Left cardiac atrium (tissue), 4 donors: ENCODE measurements at places on chromosomes 1 and 21.

- DNase-seq, result no peak
Measured at GRCh38 chr1:156488566-156489165, 11.9 kb downstream of the MEF2D start.

DNA sequence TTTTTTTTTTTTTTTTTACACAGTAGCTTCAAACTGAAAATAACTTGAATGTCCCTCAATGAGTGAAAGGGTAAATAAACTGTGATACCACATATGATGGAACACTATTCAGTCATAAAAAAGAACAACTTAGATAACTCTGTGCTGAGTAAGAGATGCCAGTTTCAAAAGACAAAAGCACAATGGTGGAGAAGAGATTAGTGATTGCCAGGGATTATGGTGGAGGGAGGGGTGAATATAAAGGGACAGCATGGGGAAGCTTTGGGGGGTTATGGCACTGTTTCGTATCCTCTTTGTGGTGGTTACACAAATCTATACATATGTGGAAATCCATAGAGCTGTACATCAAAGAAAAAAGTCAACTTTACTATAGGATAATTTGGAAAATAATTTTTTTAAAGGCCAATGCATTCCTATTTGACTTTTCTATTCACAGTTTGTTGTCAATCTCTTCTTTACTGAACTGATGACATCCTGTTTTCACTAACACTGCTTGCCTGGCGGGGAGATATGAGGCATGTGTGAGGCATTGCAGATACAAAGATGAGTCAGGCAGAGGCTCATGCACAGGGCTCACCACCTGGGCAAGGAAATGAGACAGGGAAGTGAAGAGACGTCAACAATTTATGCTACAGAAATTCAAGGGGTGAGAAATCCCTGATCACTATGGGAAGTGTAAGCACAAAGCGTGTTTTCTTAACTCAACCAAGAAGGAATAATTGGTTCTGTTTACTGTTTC lies 302.7 kb downstream of the DUSP10 start:
- DNase-seq, result no peak

GRCh38 chr21:36698385-36698980 lies 432 bp upstream of the SIM2 start:
- no peak for DNase-seq

- no peak for DNase-seq
Measured at GRCh38 chr1:153395776-153396175, 4.9 kb upstream of the S100A8 start.

DNA sequence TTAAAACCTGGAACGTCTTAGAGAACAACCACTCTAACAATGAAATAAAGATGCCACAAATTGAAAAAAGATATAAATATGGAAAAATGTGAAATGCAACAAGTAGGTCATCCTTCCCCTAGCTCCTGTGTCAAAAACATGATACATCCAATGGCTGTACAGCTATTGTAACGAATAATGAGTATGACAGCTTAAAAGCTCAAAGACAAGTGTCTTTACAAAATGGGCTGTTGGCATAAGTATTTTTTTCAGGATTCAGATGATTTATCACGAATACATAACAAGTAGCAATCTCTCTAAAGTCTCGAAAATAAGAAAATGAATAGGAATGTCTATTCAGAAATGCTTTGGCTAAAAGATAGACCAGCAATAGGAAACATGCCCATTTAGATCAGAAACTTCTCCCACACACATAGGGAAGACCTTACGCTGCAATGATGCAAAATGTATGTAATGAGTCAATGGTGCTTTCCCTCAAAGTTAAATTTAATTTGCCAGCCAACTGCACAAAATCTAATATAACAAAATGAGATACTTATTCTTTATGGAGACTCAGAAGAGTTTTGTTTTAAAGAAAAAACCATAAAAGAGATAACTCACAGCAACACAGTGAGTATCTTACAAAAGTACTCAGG lies 8.3 kb downstream of the TGFBR3 start:
- DNase-seq, result no peak

DNA sequence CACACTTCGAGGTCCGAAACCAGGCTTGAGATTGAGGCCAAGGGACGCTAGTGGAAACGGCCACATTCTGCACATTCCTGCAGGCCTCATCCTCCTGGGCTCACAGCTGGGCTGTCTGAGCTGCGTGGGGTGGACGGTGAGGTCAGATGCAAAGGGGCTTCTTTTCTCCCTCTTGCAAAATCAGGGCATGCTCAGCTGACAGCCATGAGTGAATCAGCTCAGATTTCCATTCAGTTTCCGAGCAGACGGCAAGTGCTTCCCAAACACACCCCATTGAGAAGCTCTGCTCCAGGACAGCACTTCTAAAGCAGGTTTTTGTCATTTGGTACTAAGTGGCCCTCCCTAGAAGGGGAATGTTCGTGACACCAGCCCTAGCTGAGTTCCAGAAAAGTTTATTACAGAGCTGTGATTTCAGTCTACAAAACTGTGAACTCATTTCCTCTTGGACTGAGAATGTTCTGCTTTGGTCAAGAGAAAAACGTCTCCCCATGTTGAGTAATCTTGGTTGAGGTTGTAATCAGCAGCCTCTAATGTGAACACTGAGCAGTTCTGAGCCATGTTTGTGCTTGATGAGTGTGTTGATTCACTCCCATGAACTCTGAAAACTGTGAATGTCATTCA lies 10.0 kb downstream of the PDPN start:
- peak; percentile 67 for DNase-seq

DNA sequence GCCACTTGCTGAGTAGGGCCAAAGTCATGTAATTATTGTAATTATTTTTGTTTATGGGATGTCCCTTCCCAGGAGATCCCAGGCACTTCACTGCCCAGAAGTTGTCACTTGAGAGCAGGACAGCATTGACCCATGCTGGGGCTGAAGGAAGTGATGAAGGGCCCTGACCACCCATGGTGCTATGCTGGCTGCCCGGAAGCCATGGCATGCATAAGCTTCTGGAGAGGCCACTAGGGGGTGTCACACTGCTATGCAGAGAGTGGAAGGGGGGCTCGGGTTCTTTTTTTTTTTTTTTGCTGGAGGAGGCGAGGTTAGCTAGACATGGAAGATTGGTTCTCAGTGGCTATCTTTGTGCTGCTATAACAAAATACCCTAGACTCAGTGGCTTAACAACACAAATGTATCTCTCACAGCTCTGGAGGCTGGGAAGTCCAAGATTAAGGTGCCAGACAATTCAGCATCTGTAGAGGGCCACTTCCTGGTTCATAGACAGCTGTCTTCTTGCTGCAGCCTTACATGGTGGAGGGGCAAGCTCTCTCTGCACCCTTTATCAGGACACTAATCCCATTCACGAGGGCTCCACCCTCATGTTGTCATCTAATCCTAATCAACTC lies 84.9 kb downstream of the CNIH3 start:
- no peak for DNase-seq

DNA sequence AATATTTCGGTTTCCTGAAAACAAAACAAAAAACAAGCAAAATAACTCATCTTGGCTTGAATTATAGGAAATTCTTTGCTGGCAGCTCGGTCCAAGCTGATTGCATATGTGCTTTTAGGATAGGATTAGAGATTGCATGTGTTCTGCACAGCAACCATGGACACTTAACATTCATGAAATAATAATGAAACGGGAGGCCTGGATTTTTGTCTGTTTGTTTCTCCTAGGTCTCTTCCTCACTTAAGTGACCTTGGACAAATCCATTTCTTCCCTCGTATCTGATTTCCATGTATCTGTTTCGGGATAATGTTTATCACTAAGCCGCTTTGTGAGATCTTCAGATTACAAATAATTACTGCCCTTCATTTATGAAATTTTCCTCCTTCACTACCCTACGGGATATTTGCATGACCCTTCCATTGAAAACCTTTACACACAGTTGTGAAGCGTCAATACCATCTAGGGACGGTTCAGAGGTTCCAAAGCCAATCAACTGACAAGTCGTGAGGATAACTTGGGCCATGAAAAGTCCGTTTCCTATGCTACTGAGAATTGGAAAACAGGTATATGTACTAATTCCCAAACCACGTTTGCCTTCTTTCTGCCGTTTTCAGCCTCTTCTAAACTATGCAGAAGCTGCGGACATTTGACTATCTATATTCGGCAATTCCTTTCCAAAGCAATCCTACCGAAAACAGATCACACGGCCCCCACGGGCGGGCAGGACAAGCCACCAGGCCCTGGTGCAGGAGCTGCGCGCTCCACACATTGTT lies 1.3 kb upstream of the H3-3A start:
- DNase-seq, result no peak

DNA sequence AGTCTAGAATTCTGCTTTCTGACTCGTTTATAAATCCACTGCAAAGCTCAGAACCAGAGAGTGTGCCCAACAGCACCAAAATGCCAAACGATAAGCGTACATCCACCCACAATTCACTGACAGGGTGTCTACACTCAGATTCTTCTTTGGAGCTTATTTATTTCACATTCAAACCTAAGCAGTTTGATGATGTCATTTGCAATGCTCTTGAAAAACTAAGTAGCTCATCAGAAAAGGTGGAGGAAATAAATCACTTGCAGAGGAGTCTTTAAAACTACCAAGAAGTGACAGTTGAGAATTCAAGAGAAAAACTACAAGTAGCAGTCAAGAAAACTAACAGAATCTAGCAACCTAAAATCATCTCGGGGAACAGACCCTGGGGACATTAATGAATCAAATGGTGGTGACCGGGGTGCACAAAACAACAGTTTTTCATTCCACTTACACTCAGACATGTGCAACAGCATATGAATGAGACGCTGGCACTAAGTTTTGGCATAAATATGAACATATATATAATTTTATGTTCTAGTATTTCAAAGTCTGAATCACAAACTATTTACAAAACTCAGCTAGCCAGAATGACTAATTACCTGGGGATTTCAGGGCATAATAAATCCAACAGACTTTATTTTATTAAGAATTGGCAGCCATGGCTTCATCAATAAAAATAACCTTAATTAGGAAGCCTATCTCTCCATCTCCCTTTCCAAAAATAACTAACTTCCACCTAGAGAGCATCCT lies 119.4 kb downstream of the SIPA1L2 start:
- DNase-seq, result no peak

GRCh38 chr21:41974752-41975053 lies 20.9 kb upstream of the C2CD2 start:
- DNase-seq, result no peak

GRCh38 chr1:118998171-118998570 lies 10.0 kb upstream of the TBX15 start:
- no peak for DNase-seq

GRCh38 chr1:94072840-94073522 lies 48.0 kb downstream of the ABCA4 start:
- DNase-seq, result no peak

GRCh38 chr1:20932437-20932977 lies 145.4 kb upstream of the HP1BP3 start:
- DNase-seq, result no peak

DNA sequence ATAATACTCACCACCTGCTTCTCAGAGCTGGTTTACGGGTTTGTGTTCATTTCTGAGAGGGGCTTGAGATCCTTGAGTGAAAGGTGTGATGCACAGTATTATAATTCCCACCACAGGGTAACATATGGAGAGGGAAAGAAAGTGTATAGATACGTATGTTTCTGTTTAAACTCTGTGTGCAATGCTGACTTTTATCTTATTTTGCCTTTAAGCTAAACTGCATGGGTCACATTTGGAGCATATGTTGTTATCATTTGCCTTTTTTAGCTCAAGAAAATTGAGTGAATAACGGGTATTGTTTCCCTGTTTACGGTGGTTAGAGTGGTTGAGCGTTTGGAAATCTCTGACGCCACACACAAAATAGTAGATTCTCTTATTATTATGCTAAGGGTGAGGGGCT lies 191.1 kb upstream of the NFIA start:
- no peak for DNase-seq

DNA sequence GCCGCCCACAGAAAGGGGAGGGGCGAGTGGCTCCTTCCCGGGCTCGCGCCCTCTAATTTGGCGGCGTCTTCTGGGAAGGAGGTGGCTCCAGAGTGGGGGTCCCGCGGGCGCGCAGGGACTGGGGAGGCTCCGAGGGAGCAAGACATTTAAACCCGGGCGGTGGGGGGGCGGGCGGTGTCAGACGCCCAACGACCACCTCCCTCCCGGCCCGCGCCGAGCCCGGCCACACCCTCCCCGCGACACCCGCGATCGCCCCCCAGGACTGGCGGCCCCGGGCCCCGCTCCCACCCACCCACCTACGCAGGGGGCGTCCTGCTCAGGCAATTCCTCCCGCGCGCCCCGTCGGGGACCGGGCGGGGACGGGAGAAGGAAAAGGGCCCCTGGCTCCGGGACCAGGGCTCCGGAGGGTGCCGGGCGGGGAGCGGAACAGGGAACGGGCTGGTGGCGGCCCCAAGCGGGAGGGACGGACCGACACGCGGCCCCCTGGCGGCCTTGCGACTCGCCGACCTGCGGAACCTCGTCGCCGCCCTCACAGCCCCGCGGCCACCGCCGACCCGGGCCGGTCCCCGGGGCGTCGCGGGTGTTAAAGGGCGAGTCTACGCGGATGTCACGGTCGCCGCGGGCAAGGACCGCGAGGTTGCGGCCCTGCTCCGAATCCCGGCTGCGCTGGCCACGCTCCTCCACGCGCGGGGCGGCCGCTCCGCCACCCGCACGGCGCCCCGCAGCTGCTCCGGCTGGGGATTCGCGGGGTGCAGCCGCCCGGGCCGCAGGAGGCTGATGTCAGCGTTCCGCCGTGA lies 94.0 kb upstream of the FMN2 start:
- DNase-seq, result no peak

DNA sequence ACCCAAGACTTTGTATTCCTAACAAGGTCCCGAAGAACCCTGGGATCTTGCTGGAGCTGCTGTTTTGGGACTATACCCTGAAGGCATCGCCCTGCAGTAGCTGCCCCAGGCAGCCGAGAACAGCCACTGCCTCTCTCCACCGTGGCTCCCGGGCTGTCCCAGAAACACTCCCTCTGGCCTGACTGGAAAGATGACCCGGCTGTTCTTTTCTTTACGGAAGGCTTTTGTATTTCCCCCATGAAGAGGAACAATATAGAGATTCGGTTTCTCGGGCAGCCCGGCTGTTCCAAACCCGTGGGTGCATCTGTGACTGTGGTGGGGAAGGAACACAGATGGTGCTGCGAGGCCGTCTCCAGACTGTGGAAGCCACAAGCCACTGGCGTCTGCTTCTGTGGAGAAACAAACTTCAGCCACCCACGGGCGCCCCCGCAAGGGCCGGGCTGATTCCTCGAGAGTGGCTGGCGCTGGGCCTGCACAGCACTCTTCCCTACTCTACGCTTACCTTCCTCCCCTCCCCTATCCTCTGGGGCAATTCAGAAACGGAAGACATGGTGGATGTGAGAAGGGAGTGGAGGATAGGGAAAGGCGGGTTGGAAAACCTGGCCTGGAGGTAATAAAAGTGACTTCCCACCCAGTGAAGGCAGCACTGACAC lies 33.7 kb upstream of the VASH2 start:
- peak; percentile 59 for DNase-seq
